Fibroblast of upper back skin (primary cell): ENCODE measurements at places on chromosomes 16 and 17.
A peak's percentile ranks its signal among the peaks of the same experiment; 100 is the strongest.

DNA sequence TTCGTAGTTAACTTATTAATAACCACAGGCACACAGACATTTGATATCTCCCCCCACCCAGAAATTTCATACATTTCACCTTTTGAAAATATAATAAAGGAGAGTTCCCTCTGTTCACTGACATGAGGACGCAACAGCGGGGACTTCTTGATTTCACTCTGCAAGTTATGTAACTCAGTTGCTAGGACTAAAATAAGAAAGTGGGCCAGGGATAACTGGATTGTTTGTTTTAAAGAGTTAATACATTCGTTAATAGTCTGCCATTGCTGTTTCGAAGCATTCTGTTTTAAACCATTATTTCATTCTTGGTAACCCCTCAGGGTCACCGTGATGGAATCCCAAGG lies 1.2 kb downstream of the RHOT1 start:
- no peak for DNase-seq

GRCh38 chr17:81300586-81301155 lies 5.6 kb upstream of the SLC38A10 start:
- DNase-seq, result no peak

- no peak for DNase-seq
Measured at GRCh38 chr17:76079956-76080767, 1.2 kb downstream of the ZACN start.

DNA sequence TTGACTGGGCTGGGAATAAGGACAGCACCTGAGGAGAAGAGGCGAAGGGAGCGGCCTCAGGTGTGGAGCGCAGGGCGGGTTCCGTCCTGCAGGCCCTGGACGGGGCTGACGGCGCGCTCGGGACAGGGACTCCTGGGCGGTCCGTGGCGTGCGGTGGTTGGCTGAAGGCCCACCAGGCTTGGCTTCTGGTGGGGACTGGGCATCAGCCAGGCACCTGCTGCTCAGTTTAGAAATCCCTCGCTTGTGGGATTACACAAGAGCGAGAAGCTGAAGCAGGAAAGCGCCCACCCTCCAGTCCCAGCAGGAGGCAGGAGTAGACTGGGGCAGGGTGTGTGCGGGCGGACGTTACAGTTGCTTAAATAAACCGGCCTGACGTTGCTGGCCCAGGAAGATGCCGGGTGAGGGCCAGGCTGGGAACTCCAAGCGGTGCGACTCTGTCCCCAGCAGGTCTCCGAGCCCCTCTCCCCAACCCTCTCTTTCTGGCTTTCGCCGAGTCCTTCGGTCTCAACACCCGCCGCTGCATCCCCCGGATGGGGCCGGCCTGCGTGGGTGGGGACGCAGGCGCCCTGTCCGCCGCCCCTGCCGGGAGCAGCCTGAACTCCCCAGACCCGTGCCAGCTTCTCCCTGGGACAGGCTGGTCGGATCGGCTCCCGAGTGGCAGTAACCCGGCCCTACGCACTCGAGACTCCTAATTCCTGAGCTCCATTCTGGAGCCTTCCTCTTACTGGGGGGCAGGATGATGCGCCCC lies 639 bp downstream of the MIF4GD start:
- peak; percentile 60 for DNase-seq
